H1 (cell line): ENCODE measurements at places on chromosomes 2 and 18.

- H3K27ac ChIP-seq, result no peak overlapping the region
- H3K4me3 ChIP-seq, result no peak overlapping the region
- no peak for DNase-seq
- H3K27me3 ChIP-seq, result no peaks in the 10 kb centered on the region
- peaks cover 3% of the 10 kb centered on the region; the same call in 1 of the 2 replicates for H3K4me1 ChIP-seq
These were observed 26.1 kb upstream of the SERTAD2 start for GRCh38 chr2:64679673-64680425.

DNA sequence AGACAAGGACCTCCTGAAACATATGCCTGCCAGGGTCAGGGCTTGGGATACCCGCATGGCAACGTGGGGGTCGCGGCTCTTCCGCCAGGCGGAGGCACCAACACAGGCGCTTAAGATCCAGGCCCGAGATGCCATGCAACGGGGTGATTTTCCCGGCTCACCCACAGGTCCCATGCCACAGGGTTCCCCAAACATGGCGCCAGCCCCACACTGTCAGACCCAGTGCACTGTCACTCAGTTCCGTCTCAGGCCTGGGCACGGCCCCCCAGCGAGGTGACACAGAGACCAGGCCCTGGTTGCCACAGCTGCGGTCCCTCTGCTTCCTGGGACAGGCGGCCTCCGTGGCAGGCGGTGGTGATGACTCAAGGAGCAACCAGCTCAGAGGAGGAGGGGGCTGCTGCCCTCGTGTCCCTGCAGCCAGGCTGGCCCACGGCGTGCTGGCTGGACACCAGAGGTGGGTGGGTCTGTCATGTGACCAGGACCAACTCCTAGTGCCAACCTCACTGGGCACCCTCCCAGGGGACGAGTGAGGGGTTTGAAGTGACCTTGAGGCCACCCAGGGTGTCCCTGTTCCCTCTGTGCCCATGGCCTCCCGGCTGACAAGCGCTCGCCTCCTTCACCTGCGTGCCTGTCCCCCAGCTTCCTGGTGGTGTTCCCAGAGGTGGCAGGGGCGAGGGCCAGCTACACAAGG is 4.9 kb downstream of the PDCD1 start:
- DNase-seq, result no peak
- H3K4me3 ChIP-seq, result no peak overlapping the region
- H3K27me3 ChIP-seq, result no peaks in the 10 kb centered on the region
- H3K4me1 ChIP-seq, result peaks cover 5% of the 10 kb centered on the region

- H3K4me3 ChIP-seq, result no peak overlapping the region
- no peak overlapping the region for H3K27ac ChIP-seq
- H3K27me3 ChIP-seq, result no peaks in the 10 kb centered on the region
- H3K4me1 ChIP-seq, result no peaks in the 10 kb centered on the region
These were observed 155.4 kb downstream of the STK39 start for GRCh38 chr2:168091986-168092385.

DNA sequence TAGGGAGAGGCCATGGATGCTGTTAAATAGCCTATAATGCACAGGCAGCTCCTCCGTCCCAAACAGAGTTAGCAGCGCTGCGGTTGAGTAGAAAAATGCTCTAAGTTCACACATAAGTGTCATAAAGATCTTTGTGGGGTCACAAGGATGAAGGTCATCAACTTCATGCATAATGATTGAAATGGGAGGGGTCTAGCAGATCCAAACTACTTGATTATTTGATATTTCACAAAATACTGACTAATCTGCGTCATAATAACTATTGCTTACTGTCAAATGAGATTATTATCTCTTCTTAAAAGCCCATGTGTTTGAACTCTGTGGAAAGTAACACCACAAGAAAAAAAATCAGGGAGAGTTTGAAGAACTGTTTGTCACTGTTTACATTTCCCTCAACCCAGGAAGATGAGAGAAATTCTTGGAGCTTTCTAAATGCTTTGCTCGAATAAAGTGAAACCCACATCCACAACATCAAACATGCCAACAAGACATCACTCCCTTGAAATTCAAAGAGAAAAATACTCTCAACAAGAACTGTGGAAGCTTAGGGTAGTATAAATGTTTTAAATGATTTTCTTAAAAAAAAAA is 50.5 kb upstream of the CREB1 start:
- no peaks in the 10 kb centered on the region for H3K27me3 ChIP-seq
- H3K4me3 ChIP-seq, result no peak overlapping the region
- H3K4me1 ChIP-seq, result peaks cover 6% of the 10 kb centered on the region; the same call in 1 of the 2 replicates
- DNase-seq, result no peak
- H3K36me3 ChIP-seq, result no peaks in the 10 kb centered on the region

DNA sequence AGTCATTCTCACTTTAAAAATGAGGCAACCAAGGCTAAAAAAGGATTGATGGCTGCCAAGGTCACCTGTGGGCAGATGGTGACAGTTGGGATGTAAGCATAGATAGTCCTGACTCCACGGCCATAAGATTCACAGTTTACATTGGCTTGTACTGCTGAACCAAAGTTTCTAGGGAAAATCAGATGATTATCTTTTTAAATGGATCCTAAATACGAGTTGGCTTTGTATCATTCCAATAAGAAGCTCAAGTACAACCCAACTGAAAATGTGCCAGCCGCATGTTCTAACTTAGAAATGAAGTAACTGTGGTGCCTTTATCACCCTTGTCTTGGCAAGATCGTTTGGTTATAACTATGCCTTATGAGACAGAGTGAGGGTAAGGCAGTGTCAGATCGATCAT is 27.6 kb downstream of the HK2 start:
- H3K27ac ChIP-seq, result no peak overlapping the region
- H3K27me3 ChIP-seq, result no peaks in the 10 kb centered on the region
- DNase-seq, result no peak
- H3K36me3 ChIP-seq, result peaks cover 12% of the 10 kb centered on the region

GRCh38 chr2:157866202-157866601 is 9.9 kb downstream of the ACVR1 start:
- no peaks in the 10 kb centered on the region for H3K36me3 ChIP-seq
- no peaks in the 10 kb centered on the region for H3K27me3 ChIP-seq
- no peak for DNase-seq
- 0 out of 2 replicates have a peak overlapping the region, but pooled peaks have one; percentile 5 for H3K27ac ChIP-seq

DNA sequence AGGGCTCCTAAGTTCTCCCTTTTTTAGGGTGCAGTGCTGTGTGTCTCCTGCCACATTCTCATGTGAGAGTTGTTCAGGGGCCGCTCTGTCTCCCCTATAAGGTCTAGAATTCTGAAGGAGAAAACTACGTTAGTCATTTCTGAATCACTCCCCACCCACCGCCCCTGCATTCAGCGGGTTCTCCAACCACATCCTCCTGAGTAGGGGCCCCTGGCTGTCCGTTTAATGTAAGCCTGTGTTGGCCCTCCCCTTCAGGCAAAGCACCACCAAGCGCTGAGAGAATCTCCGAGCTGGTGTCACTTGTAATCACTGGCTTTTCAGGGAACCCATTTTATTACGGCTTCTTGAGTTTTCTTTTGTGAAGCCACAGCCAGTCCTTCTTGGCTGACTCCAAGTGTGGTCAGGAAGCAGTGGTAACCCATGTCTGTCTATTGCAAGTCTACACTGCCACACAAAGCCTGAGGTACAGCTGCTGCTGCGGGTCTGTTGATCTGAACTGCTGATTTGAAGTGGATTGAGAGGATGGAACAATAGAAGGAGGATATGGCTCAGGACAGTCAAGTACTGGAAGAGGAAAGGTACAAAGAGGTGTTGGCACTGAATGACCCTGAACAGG is 16.9 kb downstream of the LCT start:
- H3K27me3 ChIP-seq, result no peaks in the 10 kb centered on the region
- no peaks in the 10 kb centered on the region for H3K4me1 ChIP-seq
- no peak overlapping the region for H3K4me3 ChIP-seq
- H3K27ac ChIP-seq, result no peak overlapping the region
- no peak for DNase-seq

DNA sequence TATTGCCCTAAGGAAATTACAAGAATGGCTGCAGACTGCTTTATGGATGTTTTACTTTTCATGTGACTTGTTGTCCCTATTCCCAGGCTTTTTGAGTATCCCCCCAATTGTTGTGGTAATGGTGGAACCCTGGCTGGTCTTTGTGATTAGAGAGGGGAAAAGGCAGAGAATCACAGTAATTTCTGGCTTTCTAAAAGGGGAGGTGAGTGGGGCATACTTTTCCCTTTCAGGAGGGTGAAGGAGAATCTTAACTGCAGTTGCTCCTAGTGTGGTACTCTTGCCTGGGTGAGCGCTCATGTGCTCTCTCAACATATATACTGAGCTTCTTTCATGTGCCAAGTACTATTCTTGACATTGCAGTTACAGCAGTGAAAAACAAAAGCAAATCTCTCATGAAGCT is 69.3 kb downstream of the ASXL3 start:
- H3K36me3 ChIP-seq, result no peaks in the 10 kb centered on the region
- peak overlapping the region; percentile 16; the same call in 1 of the 2 replicates for H3K4me3 ChIP-seq
- DNase-seq, result no peak
- no peaks in the 10 kb centered on the region for H3K27me3 ChIP-seq
- H3K27ac ChIP-seq, result peak overlapping the region; percentile 11; the same call in 1 of the 2 replicates

DNA sequence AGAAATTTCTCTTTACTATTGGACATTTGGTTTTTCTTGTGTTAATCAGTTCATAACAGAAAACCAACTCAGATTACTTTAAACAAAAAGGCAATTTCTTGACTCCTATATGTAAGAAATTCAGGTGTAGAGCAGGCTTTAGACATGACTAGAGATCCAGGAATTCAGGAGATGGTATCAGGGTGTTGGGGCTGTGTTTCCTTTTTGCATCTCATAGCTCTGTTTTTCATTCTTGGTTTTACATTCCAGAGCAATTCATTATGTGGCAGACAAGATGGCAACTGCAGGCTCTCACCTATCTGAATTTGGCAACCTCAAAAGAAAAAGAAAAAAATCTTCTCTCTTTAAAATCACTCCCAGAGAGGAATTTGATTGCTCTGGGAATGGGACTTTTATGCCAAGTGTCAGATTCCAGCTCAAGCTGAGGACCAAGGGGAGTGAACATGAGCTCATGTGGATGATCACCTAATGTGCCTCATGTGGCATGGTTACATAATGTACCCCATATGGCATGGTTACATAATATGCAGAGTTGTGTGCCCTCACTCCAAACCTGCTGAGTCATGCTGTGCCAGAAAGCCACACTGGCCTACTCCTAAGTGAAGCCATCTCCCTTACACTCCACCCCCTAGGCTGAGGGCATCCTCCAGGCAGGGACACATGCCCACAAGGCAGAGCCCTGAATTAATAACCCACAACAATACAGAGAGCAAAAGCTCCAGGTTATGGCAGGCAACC is 282.7 kb downstream of the MBD2 start:
- no peak overlapping the region for H3K27ac ChIP-seq
- H3K36me3 ChIP-seq, result no peaks in the 10 kb centered on the region
- H3K4me1 ChIP-seq, result no peaks in the 10 kb centered on the region
- no peaks in the 10 kb centered on the region for H3K27me3 ChIP-seq
- no peak for DNase-seq
- H3K4me3 ChIP-seq, result no peak overlapping the region

DNA sequence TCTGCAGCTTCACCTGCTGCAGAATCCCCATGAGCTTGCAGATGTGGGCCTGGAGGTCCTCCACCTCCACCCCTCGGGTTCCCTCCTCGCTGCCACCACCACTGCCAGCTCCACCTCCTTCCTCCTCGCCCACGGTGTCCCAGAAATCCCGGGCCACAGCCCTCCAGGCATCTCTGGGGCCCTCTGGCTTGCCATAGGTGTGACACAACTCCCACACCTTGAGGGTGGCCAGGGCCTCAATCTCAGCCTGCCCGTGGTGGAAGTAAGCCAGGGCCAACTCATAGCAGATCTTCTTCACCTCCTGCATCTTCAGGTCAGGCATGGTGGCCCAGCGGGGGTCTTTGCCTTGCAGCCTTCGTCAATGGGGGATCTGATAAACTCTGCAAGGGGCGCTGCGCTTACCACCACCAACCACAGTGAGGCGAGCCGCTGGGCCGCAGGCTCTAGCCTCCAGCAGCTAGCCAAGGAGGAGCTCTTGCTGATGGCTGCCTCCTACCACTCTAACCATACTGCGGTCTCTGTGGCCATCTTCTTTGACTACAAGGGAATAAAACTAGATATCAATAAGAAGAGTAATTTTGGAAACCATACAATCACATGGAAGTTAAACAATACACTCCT is 36.1 kb upstream of the ANKRD62 start:
- H3K4me1 ChIP-seq, result no peaks in the 10 kb centered on the region; the same call in 1 of the 2 replicates
- no peak overlapping the region for H3K27ac ChIP-seq
- no peak overlapping the region for H3K4me3 ChIP-seq
- no peak for DNase-seq
- H3K27me3 ChIP-seq, result no peaks in the 10 kb centered on the region

DNA sequence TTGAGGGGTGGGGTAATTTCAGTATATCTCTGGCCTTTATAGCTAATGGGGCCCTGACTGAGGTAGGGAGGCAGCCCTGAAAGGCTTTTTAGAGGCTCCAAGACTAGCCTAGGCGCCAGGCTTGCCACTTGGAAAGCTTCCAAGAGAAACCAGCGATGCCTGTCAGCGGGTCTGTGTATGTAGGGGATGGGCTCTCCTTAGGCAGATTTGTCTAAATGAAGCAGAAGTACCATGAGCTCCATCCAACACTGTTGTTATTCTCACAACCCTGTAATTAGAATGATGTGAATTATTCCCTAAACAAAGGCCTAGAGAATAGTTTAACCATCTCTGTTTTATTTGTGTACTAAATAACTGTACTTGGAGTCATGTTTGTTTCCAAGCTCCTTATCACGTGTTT is 138.1 kb downstream of the B3GNT2 start:
- no peak overlapping the region for H3K4me3 ChIP-seq
- no peak for DNase-seq
- no peaks in the 10 kb centered on the region for H3K27me3 ChIP-seq

DNA sequence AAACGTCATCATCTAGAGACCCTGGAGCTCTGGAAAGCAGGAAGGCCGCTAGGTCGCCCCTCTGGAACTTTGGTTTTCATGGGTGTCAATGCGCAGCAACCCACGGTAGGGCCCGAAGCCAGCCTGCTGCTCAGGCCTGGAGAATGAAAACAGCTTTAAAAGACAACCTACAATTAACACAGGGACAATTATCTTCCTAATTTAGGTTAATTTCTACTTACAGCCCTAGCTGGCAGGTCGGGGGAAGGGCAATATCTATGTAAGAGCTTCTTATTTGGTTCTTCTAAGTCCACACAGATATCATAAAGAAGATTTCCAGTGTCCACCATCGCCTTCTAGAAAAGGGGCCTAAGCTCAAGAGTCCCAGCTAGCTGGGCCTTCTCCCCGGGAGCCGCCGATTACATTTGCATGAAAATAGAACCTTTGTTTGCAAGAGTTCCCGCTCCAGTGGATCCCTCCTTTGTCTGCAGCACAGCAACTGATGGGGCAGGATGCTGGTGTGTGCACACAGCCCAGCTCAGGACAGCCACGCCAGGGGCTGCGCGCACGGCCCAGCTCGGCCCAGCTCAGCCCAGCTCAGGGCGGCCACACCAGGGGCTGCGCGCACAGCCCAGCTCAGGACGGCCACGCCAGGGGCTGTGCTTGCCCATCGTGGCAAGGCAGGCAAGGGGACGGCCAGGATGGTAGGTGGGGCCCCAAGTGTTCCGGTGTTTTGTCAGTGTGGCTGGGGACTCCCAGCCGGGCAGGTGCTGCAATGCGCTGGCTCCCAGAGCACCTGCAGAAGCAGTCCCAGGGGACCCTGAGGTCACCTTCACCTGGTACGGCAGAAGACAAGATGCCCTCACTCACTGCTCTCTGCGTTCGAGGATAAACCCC is 109.1 kb downstream of the HDAC4 start:
- no peaks in the 10 kb centered on the region for H3K27me3 ChIP-seq
- no peaks in the 10 kb centered on the region for H3K36me3 ChIP-seq
- peak overlapping the region; percentile 73 for H3K27ac ChIP-seq
- H3K4me3 ChIP-seq, result no peak overlapping the region
- H3K4me1 ChIP-seq, result peaks cover 51% of the 10 kb centered on the region

GRCh38 chr2:236938126-236938525 is 147.6 kb upstream of the COPS8 start:
- no peaks in the 10 kb centered on the region for H3K36me3 ChIP-seq
- H3K27me3 ChIP-seq, result no peaks in the 10 kb centered on the region
- peak; percentile 35 for DNase-seq
- H3K4me3 ChIP-seq, result no peak overlapping the region
- H3K27ac ChIP-seq, result no peak overlapping the region
